Activated CD4-positive, alpha-beta T cell treated with anti-CD3 and anti-CD28 coated beads for 1 hour (primary cell): ENCODE measurements at places on chromosomes 2 and 18.

- DNase-seq = no peak
Measured at GRCh38 chr2:159110784-159111183, 142.3 kb downstream of the TANC1 start.

DNA sequence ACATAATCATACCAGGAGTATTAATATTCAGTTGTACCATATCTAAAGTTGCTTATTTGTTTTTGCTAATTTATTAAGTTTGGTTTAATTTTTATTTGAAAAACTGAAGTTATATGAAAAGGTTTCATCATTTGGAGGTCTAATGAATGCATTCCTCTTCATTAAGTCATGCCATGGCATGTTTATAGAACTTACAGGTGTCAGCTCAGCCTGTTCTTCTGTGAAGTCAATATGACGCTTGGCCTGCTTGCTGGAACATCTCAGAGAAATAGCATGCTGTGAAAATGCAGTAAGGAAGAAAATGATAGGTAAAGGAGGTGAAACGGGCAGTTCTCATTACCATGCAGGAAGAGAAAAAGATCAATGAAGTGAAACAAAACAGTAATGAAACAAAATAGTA is 58.2 kb downstream of the RAPH1 start:
- DNase-seq = no peak

GRCh38 chr18:61957801-61958516 is 65.2 kb upstream of the RNF152 start:
- no peak for DNase-seq

DNA sequence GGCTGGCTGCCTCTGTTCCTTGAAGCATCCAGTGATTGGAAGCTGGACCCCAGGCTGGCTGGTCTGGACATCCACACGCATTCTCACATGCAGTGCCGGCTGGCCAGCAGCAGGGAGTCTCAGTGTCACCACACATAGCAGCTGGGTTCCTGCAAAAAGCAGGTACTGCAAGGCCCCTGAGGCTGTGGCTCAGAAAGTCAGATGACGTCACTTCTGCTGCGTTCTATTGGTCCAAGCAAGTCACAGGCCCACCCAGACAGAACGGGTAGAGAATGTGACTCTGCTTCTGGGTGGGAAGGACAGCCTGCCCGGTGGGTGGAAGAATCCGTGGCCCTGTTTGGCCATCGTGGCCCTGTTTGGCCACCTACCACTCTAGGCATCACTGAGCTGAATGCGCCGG is 51.3 kb upstream of the SPP2 start:
- DNase-seq = no peak

- no peak for DNase-seq
Measured at GRCh38 chr2:138537170-138537915, 35.8 kb downstream of the SPOPL start.

DNA sequence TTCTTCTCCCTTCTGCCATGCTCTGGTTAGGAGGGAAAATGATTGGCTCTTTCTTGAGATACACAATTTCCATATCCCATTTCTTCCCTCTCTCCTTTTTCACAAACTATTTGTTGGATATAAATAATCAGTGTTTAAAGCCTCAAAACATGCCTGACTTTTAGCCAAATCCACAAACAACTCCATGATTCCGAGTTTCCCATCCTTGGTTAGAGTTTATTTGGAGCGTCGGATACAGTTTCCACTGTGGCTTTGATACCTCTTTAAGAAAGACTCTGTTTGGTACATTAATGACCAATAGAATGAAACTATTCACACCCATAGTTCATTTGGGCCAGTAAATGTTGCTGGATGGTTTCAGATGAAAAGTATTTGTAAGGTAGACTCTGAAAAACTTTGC is 5.9 kb upstream of the FHL2 start:
- DNase-seq = no peak

- DNase-seq = no peak
Measured at GRCh38 chr18:36459203-36459602, 161.7 kb downstream of the FHOD3 start.

GRCh38 chr18:62522178-62522503 is 684 bp upstream of the ZCCHC2 start:
- no peak for DNase-seq

GRCh38 chr2:121182520-121182919 is 102.5 kb downstream of the TFCP2L1 start:
- DNase-seq = no peak

GRCh38 chr2:78541451-78542267 is 483.8 kb upstream of the REG3G start:
- no peak for DNase-seq

DNA sequence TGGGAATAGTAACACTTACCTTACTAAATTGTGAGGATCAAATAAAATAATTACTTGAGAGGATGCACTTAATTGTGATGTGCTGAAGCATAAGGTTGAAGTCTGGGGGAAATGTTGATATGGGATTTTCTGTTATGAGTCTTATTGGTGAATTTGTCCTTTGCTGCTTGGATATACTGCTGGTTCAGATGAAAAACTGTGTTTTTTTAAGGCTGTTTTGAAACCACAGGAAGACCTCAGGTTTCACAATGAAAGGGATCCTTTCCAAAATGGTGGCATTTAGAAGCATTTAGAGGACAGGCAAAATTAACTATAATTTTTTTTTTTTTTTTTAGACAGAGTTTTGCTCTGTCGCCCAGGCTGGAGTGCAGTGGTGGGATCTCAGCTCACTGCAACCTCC is 34.9 kb downstream of the SPATS2L start:
- no peak for DNase-seq

DNA sequence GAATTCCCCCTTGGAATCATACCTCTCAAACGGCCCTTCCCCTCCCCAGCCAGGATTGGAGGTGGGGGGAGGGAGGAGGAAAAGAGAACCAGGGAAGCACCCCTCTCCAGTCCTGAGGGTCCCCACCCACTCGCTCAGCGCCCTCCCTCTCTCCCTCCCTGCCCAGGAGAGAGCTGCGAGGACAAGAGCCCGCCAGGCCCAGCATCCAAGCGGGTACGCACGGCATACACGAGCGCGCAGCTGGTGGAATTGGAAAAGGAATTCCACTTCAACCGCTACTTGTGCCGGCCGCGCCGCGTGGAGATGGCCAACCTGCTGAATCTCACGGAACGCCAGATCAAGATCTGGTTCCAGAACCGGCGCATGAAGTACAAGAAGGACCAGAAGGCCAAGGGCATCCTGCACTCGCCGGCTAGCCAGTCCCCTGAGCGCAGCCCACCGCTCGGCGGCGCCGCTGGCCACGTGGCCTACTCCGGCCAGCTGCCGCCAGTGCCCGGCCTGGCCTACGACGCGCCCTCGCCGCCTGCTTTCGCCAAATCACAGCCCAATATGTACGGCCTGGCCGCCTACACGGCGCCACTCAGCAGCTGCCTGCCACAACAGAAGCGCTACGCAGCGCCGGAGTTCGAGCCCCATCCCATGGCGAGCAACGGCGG is 14.4 kb downstream of the HOXD3 start:
- DNase-seq = no peak

DNA sequence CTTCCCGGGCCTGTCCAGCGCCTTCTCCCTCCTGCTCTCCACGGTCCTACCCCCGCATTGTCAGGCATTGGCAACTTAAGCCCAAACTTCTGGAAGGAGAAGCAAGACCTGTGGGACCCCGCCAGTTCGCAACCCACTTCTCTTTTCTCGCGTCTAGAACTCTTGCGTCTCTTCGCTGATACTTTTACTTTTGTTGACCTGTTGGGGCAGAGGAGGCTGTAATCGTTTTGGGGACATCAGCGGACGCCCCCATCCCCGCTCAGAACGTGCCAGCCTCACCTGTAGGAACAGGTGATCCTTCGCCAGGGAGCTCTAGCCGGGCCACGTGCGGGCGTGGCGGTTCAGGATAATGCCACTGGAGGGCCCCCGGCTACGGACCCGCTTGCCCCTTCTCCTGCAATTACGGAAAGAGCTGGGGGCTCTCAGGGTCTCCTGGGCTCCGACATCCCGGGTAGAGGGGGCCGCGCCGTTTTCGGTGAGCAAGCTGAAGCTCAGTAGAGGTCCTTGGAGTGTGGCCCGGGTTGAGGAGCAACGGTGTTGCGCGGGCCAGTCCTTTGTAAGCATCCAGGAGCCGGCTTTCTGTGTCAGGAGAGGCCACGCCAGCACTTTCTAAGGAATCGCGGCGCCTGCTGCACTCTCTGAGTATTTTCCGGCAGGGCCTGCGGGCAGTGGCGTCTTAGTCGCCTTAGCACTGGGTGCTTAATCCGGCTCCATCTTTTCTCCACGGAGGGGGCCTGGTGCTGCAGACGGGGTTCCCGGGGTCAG is 1.6 kb downstream of the MTCL1 start:
- no peak for DNase-seq

GRCh38 chr2:65710779-65711295 is 278.4 kb upstream of the SPRED2 start:
- no peak for DNase-seq

DNA sequence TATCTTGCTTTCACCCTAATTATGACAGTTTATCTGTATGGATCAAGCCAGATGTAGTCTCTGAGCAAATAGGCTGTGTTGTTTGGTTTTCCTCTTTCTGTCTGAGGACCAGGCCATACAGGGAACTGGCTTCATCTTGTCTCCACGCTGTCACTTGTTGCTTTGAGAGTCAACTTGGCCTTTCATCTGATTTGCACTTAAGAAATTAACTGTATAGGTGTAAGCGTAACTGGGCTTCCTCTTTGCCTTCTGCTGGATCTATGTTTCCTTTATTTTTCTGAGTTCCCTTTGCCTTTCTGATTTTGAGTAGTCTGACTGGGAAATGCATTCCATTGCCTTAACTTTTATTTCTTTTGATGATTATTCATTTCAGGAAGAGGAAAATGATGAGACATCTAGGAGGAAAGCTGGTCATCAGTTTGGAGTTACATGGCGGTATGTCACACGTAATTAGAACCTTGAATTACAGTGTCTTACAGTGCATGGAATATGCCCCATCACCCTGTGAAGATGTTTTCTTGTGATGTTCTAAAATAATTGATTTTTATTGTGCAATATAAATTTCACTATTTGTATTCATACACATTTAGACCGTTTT is 17.4 kb downstream of the PTCD3 start:
- DNase-seq = no peak

GRCh38 chr2:195574312-195574711 is 82.7 kb upstream of the SLC39A10 start:
- DNase-seq = no peak

- no peak for DNase-seq
Measured at GRCh38 chr2:136920652-136921333, 155.4 kb downstream of the THSD7B start.

- no peak for DNase-seq
Measured at GRCh38 chr2:28507796-28508764, 12.2 kb downstream of the PLB1 start.

DNA sequence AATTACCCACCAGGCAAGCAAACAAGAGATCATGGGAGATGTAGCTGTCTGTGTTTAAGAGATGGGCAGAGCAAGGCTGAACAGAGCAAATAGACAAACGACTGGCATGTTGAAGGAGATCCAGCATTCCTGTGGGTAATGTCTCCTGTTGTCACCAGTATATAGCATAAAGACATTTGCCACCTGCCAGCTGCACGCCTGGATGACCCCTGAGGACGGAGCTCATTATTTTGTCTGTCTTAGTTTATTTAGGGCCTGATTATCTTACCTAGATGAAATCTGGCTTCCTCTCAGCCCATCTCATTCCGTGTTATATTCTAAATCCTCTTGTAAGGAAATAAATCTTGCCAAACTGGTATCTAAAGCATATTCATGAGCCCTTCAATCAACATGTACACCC is 510.3 kb upstream of the LINC00305 start:
- DNase-seq = no peak

GRCh38 chr2:147989809-147990403 is 30.6 kb downstream of the ORC4 start:
- DNase-seq = no peak

DNA sequence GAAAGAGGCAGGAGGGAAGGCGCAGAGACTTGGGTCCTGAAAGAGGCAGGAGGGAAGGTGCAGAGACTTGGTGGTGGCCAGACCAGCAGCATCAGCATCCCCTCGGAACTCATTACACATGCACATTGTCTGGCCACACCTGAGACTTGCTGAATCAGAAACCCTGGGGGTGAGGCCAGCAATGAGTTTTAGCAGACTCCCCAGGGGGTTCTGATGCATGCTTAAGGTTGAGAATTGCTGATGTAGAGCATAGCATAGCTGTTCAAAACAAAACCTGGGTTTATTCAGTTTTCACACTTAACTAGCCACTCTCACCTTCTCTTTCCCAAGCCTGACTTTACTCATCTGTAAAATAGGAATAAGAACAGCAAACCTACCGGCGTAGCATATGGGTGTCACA is 122.9 kb downstream of the MRO start:
- DNase-seq = no peak

- no peak for DNase-seq
Measured at GRCh38 chr2:19833978-19834377, 67.8 kb downstream of the TTC32 start.

DNA sequence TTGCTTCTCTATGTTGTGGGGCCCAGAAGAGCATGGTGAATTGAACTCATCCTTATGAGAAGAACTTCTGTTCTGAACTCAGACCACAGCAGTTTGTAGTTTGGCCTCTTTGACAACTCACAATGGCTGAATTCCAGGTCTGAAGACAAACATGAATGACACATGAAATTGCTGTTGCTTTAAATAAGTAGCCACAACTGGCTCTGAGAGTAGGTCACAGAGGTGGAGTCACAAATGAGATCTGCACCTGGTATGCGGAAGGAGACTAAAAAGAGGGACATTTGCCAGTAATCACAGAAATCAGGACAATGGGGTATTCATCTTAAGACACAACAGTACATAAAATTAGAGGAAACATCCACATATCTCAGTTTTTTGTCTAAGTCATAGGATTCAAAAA is 290.3 kb upstream of the MMADHC start:
- DNase-seq = no peak

DNA sequence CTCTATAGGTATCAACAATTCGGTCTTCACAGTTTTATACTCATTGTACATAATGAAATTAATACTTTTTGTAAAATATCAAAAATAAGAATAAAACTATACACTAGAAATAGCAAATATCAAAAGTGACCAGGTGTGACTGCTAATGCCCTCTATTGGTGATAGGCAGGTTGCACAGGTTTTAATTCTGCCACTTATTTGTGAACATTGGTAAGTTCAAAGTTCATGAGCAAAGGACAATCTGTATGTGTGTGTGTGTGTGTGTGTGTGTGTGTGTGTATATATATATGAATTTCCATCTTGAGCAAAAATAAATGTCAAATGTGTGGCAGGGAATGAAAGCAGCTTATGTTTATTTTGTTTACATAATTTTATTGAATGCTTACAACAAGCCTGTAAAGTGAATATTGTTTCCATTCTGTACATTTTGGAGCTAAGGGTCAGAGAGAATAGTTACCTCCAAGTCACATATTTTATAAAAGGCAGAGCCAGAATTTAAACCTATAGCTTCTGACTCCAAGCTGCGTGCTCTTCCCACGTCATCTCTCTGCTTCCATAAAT is 537.4 kb downstream of the CPS1 start:
- no peak for DNase-seq

- DNase-seq = no peak
Measured at GRCh38 chr18:8984131-8984721, 118.3 kb upstream of the NDUFV2 start.

GRCh38 chr2:46686811-46687210 is 207.4 kb downstream of the TMEM247 start:
- no peak for DNase-seq

- no peak for DNase-seq
Measured at GRCh38 chr2:181367411-181367810, 89.8 kb upstream of the ITGA4 start.

GRCh38 chr18:10490401-10491165 is 35.2 kb upstream of the NAPG start:
- peak; percentile 27 for DNase-seq
